ENCODE measurements at places on chromosomes 4 and X. TPM values are rescaled to one million over a fixed set of nuclear protein-coding genes. Genes with fewer than 3 reads are reported as not detected.

The SHROOM2 gene
- total RNA-seq, result 8.8 TPM

The PPBP gene
- total RNA-seq, result not detected

The CHRNA9 gene
- total RNA-seq, result not detected

- no peak for DNase-seq
- H3K27me3 ChIP-seq, result no peaks in the 10 kb centered on the region
- no peaks in the 10 kb centered on the region for H3K36me3 ChIP-seq
- H3K4me1 ChIP-seq, result peaks cover 4% of the 10 kb centered on the region
- no peak overlapping the region for H3K27ac ChIP-seq
Observed at GRCh38 chr4:109985993-109986974, 73.6 kb downstream of the EGF start.

- H3K4me3 ChIP-seq, result no peak overlapping the region
- no peak for DNase-seq
- no peaks in the 10 kb centered on the region for H3K27me3 ChIP-seq
- peak overlapping the region; percentile 10 for H3K27ac ChIP-seq
Observed at GRCh38 chr4:123578276-123579029, 181.9 kb downstream of the SPRY1 start.

- no peaks in the 10 kb centered on the region for H3K27me3 ChIP-seq
- H3K4me3 ChIP-seq, result no peak overlapping the region
- no peak overlapping the region for H3K27ac ChIP-seq
- H3K4me1 ChIP-seq, result no peaks in the 10 kb centered on the region
Observed at GRCh38 chrX:18654875-18655836, 16.8 kb downstream of the RS1 start.

GRCh38 chr4:79920163-79920853 is 152.7 kb downstream of the ANTXR2 start:
- H3K27ac ChIP-seq, result no peak overlapping the region
- no peaks in the 10 kb centered on the region for H3K27me3 ChIP-seq
- no peaks in the 10 kb centered on the region for H3K4me1 ChIP-seq
- no peak for DNase-seq
- H3K36me3 ChIP-seq, result no peaks in the 10 kb centered on the region
- no peak overlapping the region for H3K4me3 ChIP-seq

- no peak overlapping the region for H3K4me3 ChIP-seq
- no peak overlapping the region for H3K27ac ChIP-seq
- no peaks in the 10 kb centered on the region for H3K4me1 ChIP-seq
- no peak for DNase-seq
Observed at GRCh38 chr4:82984459-82984858, 26.2 kb downstream of the LIN54 start.

- H3K36me3 ChIP-seq, result no peaks in the 10 kb centered on the region
- H3K27ac ChIP-seq, result peak within 1 kb of the TSS; percentile 17
- no peak for DNase-seq
Observed at GRCh38 chr4:153204247-153204671, at the start of gene TRIM2. TSS of gene TRIM2 (plus strand) at chr4:153204443. CDS start at chr4:153204531, 88 bp downstream.

DNA sequence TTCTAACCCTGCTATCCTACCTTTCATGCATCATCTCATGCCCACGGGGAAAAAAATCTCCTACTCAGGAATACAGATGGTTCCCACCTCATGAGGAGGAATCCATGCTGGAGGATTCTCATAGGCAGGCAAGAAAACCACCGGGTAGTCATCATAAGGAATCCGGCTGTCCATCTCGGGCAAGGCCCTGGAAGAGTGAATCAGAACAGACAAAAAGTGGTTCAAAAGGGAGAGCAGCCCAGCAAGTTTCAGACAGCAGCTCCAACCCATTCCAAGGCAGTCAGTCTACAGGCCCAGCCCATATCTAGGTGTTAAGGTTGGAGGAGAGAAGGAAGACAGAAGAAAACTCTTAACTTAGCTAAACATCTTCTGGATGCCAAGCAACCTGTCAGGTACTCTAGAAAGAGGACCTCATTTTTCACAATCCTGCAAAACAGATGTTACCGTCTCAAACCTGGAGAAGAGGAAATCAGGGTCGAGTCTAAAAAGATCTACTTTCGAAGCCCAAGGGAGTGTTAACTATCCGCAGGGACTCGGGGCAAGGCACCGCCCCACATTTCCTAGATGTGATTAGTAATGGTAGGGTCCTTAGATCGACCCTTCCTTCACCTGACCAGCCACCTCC is 447 bp downstream of the PDZD11 start:
- no peak for DNase-seq
- H3K4me1 ChIP-seq, result peaks cover 9% of the 10 kb centered on the region
- no peaks in the 10 kb centered on the region for H3K27me3 ChIP-seq

DNA sequence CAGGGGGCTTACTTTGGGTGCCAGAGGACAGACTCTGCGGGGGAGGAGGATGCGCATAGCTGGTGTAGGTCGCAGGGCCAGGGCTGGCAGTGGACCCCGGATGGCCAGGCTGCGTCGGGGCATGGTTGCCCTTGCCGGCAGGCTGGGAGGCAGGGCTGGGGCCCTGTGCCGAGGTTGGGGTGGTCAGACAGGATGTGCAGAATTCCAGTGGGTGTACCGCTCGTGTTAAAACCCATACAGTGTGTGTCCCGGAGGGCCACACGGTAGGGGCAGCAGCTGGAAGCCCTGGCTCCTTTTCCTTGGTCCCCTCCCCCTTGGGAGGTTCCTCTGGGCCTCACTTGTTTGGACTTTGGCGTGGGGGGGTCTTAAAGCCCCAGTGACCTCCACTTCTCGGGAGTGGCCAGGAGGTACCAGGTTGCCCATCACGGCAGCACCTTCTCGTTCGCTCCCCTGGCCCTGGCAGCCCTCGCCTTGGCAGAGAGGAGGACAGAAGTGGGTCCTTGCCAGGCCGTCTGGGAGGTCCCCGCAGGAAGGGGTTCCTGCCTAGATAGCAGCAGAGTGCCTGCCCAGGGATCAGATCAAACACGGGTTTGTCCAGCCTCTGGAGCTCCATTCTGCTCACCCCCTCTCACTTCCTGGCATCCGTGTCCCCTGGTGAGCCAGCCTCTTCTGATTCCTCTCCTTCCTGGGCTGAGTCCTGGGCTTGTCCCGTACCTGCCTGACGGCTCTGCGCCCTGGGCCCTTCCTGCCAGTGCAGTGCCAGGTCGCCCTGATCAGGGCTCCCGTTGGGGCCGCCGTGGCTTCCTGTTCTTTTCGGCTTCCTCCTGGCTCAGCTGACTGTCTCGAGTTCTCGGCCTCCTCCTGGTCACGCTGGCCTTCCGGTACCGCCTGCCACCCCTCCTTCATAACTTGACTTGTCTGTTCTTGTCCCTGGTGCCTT is 56.7 kb upstream of the HGFAC start:
- peak overlapping the region; percentile 87 for H3K27ac ChIP-seq
- no peak for DNase-seq
- H3K4me1 ChIP-seq, result peaks cover 43% of the 10 kb centered on the region
- peak overlapping the region; percentile 42 for H3K4me3 ChIP-seq

DNA sequence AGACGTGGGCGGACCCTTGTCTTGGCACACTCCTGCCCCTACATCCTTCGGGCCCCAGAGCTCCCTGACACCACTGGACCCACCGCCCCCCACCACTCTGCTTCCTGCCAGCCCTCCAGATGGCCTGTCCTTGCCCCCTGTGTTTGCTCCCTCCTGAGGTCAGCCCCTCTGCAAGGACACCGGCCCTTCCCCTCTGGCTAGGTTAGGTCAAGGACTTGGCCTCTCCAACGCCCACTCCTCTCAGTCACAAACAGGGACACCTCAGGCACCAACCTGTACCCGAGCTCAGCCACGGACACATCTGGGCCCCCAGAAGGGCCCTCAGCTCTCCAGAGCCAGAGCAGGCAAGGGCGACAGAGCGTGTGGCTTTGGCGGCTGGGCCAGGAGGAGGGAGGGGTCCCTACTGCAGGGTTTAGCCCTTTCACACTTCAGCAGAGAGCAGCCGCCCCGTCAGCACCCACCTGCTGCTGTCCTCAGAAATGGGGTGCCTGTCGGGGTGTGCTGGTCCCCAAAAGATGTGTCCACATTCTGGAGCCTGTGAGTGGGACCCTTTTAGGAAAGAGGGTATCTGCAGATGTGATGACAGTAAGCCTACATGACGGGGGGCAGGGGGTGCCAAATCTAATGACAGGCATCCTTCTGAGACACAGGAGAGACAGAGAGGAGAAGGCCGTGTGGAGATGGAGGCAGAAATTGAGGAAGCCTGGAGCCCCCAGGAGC is 23.5 kb upstream of the DUSP9 start:
- H3K36me3 ChIP-seq, result no peaks in the 10 kb centered on the region
- H3K27me3 ChIP-seq, result peaks cover 4% of the 10 kb centered on the region
- no peak for DNase-seq
- no peak overlapping the region for H3K4me3 ChIP-seq
- H3K27ac ChIP-seq, result no peak overlapping the region

GRCh38 chr4:22695917-22696316 is 3.2 kb downstream of the GBA3 start:
- no peaks in the 10 kb centered on the region for H3K4me1 ChIP-seq
- H3K36me3 ChIP-seq, result no peaks in the 10 kb centered on the region
- no peak overlapping the region for H3K27ac ChIP-seq

- no peak overlapping the region for H3K4me3 ChIP-seq
- H3K27me3 ChIP-seq, result no peaks in the 10 kb centered on the region
Observed at GRCh38 chr4:179372242-179372641, 1930.0 kb upstream of the AGA start.

- no peak for DNase-seq
- H3K27me3 ChIP-seq, result no peaks in the 10 kb centered on the region
- H3K36me3 ChIP-seq, result no peaks in the 10 kb centered on the region
Observed at GRCh38 chr4:42205541-42205940, 53.1 kb upstream of the BEND4 start.

- H3K27me3 ChIP-seq, result no peaks in the 10 kb centered on the region
- DNase-seq, result no peak
- no peaks in the 10 kb centered on the region for H3K4me1 ChIP-seq
- no peak overlapping the region for H3K27ac ChIP-seq
Observed at GRCh38 chr4:30854531-30854930, 134.4 kb downstream of the PCDH7 start.

DNA sequence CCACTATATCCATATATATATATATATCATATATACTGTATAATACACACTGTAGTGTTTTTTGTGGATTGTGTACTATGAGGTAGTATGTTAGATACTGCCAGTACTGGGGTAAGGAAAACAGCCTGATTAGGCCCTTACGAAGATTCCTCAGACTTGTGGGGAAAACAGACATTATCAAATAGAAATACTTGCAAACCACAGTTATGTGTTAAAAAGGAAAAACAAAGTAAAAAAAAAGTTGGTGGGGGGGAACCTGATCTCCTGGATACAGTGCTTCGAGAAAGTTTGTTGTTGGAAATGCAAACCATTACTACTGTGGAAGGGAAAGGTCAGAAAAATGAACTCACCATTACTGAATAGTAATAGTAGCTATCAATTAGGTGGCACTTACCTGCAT is 53.0 kb downstream of the PKD2 start:
- DNase-seq, result no peak
- no peak overlapping the region for H3K27ac ChIP-seq
- H3K4me3 ChIP-seq, result no peak overlapping the region
- H3K4me1 ChIP-seq, result no peaks in the 10 kb centered on the region

GRCh38 chr4:79673377-79673776 is 265.3 kb upstream of the GK2 start:
- no peaks in the 10 kb centered on the region for H3K36me3 ChIP-seq
- no peak overlapping the region for H3K27ac ChIP-seq
- no peaks in the 10 kb centered on the region for H3K27me3 ChIP-seq
- no peak for DNase-seq

DNA sequence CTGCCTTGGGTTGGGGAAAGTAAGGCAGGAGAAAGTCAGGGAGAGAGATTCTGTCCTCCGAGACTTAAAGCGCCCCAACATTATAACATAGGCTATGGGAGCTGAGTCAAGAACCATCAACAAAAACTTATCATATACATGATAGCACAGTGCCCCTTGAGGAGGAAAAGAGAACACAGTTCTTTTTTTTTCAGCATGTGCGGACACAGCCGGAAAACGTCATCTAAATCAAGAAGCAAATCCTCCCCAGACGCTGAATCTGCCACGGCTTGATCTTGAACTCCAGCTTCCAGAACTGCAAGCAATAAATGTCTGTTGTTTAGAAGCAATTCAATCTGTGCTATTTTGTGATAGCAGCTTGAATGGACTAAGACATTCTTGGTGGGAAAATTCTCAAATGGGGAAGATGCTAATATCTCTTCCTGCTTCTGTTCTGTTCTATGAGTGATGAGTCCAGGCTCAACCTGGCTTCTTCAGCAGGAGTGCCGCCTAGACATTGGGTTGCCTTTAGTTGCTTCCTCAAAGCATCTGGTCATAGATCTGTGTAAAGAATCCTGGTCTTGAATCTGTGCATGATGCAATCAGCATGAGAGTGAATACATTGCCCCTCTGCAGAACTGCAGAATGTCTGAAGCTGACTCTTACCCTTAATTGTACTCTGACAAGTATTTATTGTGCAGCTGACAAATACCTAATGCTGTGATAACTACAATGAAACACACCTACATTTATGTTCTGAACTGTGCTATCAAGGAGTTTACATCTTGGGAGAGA is 549.8 kb upstream of the PRKX start:
- no peaks in the 10 kb centered on the region for H3K4me1 ChIP-seq
- no peak for DNase-seq
- H3K4me3 ChIP-seq, result no peak overlapping the region
- H3K27me3 ChIP-seq, result no peaks in the 10 kb centered on the region

DNA sequence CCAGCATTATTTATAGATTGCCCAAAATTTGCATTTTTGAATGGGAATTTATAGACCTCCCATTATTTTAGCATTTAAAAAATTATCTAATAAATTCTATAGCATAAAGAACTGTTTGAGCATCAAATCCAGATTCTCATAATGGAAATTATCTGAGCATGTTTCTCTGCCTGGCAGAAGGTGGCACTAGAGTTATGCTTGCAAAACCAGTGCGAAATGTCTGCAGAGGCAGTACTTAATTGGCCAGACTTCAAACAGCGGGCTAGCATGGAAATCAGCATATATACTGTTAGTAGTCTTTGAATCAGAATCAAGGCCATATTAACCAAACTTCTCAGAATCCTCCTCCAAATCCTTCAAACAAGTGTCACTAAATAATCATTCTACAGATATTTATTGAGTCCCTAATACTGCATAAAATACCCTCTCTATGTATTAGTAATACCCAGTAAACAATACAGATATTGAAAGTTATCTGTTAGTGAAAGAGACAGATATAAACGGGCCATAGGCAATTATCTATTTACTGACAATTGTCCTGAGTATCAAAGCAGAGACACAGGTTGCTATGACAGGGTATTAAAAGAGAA is 78.7 kb upstream of the DCLK2 start:
- no peaks in the 10 kb centered on the region for H3K27me3 ChIP-seq
- H3K27ac ChIP-seq, result no peak overlapping the region
- no peaks in the 10 kb centered on the region for H3K36me3 ChIP-seq
- no peak for DNase-seq
- no peaks in the 10 kb centered on the region for H3K4me1 ChIP-seq
- H3K4me3 ChIP-seq, result no peak overlapping the region

- H3K36me3 ChIP-seq, result no peaks in the 10 kb centered on the region
- H3K4me1 ChIP-seq, result no peaks in the 10 kb centered on the region
- H3K27ac ChIP-seq, result no peak overlapping the region
Observed at GRCh38 chr4:143133977-143134376, 50.7 kb upstream of the USP38 start.

All from vagina (tissue), 2 donors.